ENCODE measurements at places on chromosomes 2 and 18.

GRCh38 chr2:226304308-226304707 is 495.3 kb downstream of the IRS1 start:
- no peak for DNase-seq

DNA sequence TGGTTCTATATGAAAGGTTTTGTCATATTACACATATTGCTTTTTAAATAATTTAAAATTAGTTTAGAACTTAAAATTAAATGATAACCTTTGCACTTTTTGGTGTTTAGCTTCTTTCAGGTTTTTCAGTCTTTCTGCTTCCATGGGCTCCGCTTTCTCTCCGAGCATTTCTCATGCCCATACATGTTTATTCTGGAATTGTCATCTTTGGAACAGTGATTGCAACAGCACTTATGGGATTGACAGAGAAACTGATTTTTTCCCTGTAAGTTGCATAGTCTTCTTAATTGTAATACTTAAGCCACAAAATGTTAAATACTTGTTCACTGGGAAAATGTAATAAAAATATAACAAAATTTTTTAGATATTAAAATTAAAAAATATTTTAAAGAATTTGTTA is 31.0 kb downstream of the CYBRD1 start:
- no peak for DNase-seq

DNA sequence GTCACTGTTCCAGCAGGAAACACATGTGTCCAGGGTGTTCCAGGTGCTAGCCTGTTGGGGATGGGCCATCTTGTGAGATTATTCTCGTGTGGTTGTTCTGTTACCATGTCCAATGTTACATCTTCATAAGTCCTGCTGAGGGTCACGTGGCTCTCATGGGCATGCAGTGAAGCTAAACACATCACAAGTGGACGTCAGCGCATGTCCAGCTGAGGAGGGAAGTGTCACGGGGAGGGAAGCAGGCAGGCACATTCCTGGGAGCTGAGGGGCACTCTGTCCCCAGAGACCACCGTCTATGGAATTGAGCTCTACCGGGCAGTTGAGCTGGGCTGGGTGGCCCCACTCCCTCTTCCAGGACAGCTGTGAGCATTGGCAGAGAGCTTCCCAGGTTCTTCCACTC is 155.3 kb upstream of the TWIST2 start:
- DNase-seq, result no peak

- DNase-seq, result no peak
Observed at GRCh38 chr2:206289391-206289790, 14.9 kb downstream of the ZDBF2 start.

GRCh38 chr2:212195626-212196025 is 343.0 kb downstream of the ERBB4 start:
- DNase-seq, result no peak

Measured in NCI-H1930 (cell line).